ENCODE measurements at places on chromosomes 16 and 17. TPM values are rescaled to one million over a fixed set of nuclear protein-coding genes. Genes with fewer than 3 reads are reported as not detected.

DNA sequence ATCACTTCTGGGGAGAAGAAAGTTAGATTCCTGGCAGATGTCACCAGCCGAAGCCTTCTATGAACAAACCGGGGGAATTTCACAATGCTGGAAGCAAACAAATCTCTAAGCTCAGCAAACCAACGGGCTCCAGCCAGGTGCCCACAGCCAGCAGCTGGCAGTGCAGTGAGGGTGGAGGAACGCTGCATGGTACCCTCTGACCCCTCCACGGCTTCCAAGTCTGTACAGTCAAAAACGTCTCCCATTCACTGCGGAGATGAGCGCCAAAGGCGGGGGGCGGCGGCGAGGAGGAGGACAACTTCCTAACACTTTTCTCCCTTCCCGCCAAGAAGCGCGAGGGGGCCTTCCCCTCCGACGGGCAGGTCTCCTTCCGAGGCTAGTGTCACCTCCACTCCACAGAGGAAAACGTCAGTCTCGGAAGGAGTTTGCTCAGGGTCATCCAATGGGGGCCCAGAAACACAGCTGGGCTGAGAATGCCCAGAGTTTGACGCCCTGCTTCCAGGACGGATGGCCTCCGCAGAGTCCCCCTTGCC lies 924 bp downstream of the ZNF598 start:
- peaks cover 6% of the 10 kb centered on the region for H3K36me3 ChIP-seq
- peak; percentile 61 for DNase-seq
- peak overlapping the region; percentile 72 for H3K27ac ChIP-seq
- H3K4me1 ChIP-seq = peaks cover 58% of the 10 kb centered on the region
- peak overlapping the region; percentile 90 for H3K4me3 ChIP-seq
- no peaks in the 10 kb centered on the region for H3K27me3 ChIP-seq

DNA sequence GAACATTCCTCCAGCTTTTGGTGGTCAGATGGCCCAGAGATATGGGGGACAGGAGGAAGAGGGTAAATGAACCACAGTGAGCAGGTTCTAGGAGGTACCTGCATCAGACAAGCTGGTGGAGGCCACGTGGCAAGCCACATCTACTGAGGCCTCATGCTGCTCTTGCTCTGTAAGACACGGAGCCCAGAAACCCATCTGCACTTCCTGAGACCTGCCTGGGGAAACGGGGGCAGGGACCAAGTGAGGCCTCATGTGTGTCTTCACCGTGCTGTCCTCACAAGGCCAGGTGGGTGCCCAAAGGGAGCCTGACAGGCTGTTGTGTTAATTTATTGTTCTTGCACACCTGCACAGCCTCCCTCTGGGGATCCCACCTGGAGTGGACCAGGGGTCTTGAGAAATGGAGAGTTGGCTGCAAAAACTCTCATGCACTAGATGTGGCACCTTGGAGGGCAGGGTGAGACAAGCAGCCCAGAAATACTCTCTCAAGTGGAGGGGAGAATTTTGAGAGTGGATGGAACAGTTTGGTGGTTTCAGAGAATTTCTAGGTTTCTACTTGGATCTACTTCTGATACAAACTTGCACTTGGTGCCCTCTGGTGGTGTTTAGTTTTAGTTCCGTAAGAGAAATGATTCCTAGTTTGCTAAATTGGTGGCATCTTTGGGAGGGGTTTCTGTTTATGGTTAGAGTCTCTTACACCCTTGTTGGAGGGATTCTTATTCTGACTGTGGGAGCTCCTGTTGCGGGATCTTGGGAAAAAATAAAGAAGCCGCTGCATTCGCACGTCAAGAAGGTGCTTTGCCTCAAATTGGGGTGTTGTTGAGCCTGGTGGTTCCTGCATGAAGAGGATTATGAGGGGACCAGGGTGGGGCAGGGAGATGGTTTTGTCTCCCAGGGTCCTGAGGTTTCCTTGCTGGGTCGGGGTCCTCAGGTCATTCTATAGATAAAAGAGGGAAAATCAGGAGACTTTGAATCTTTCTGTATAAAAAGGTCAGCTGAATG lies 47.5 kb downstream of the SLC6A2 start:
- no peaks in the 10 kb centered on the region for H3K4me1 ChIP-seq
- no peak overlapping the region for H3K27ac ChIP-seq
- peaks cover 12% of the 10 kb centered on the region for H3K36me3 ChIP-seq
- H3K4me3 ChIP-seq = no peak overlapping the region

GRCh38 chr17:79207960-79208359 lies 133.3 kb downstream of the ENGASE start:
- peaks cover 8% of the 10 kb centered on the region for H3K4me1 ChIP-seq
- peaks cover 50% of the 10 kb centered on the region for H3K27me3 ChIP-seq
- H3K4me3 ChIP-seq = no peak overlapping the region
- H3K27ac ChIP-seq = no peak overlapping the region
- no peaks in the 10 kb centered on the region for H3K36me3 ChIP-seq
- no peak for DNase-seq

GRCh38 chr16:69890114-69890891 lies 60.8 kb upstream of the CLEC18A start:
- peaks cover 18% of the 10 kb centered on the region for H3K4me1 ChIP-seq
- DNase-seq = peak; percentile 67

DNA sequence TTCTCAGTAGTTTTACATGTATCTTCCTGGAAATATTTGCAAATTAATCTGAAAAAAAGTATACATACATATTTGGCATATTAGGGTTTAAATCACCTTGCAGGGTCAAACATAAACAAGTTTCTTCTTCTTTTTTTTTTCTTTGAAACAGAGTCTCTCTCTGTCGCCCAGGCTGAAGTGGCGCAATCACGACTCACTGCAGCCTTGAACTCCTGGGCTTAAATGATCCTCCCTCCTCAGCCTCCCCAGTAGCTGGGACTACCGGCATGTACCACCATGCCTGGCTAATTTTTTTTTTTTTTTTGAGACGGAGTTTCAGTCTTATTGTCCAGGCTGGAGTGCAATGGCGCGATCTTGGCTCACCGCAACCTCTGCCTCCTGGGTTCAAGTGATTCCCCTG lies 12.6 kb upstream of the FUS start:
- no peaks in the 10 kb centered on the region for H3K27me3 ChIP-seq
- H3K4me1 ChIP-seq = peaks cover 2% of the 10 kb centered on the region
- no peak overlapping the region for H3K27ac ChIP-seq
- no peaks in the 10 kb centered on the region for H3K36me3 ChIP-seq
- no peak overlapping the region for H3K4me3 ChIP-seq

The NOL11 gene
- polyA plus RNA-seq = 36.2 TPM

DNA sequence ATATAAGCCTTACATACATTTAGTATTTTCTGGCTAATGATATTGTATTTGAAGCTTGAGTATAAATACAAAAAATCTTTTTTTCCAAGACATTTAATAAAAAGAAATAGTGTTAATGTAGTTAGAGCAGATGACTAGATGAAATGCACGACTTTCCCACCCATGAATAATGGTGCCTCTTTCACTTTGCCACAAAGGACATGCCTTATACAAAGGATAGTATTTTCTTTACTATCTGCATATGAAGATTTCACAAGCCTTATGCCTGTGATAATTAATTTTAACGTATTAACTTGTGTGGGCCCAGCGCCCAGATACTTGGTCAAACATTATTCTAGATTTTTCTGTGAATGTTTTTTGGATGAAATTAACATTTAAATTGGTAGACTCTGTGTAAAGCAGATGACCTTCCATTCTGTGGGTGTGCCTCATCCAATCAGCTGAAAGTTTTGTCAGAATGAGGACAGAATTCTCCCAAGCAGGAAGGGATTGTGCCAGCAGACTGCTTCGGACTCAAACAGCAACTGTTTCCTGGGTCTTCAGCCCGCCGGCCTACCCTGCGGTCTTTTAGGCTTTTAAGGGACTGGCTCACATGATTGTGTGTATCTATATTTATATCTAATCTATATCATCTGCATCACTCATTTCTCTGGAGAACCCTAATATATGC lies 115.4 kb downstream of the USP22 start:
- peak overlapping the region; percentile 55 for H3K27ac ChIP-seq
- H3K4me3 ChIP-seq = no peak overlapping the region
- peaks cover 34% of the 10 kb centered on the region for H3K4me1 ChIP-seq
- peaks cover 40% of the 10 kb centered on the region for H3K36me3 ChIP-seq
- no peaks in the 10 kb centered on the region for H3K27me3 ChIP-seq

The ADCY9 gene
- polyA plus RNA-seq = 5.2 TPM

GRCh38 chr16:66274335-66275110 lies 92.0 kb upstream of the CDH5 start:
- no peak overlapping the region for H3K4me3 ChIP-seq
- no peak overlapping the region for H3K27ac ChIP-seq
- no peaks in the 10 kb centered on the region for H3K4me1 ChIP-seq
- DNase-seq = peak; percentile 45

- H3K27me3 ChIP-seq = peaks cover 35% of the 10 kb centered on the region
- H3K27ac ChIP-seq = no peak overlapping the region
- no peaks in the 10 kb centered on the region for H3K4me1 ChIP-seq
- H3K4me3 ChIP-seq = no peak overlapping the region
- DNase-seq = no peak
These were observed 16.3 kb downstream of the ITGAD start for GRCh38 chr16:31409433-31409832.

The CMC2 gene
- 121 TPM for polyA plus RNA-seq

DNA sequence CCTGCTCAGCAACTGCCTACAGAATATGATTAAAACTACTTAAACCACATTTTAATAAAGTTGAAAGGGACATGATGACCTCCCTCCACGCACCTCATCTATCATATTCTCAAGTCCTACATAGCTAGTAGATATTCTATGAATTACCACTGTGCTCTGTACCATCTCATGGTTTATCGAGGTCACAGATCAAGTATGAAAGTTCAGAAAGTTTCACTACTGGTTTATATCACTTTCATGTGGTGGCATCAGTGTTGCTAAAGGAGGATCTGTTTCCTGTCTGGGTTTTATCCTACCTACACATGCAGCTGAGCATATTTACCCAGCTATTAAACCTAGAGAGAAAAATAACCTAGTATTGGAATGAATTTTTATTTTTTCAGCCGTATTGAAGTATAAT lies 214.9 kb upstream of the MON1B start:
- no peaks in the 10 kb centered on the region for H3K4me1 ChIP-seq
- H3K27ac ChIP-seq = no peak overlapping the region
- no peaks in the 10 kb centered on the region for H3K27me3 ChIP-seq

Measured in SK-N-SH (cell line).